Gastroesophageal sphincter (tissue), 4 donors: ENCODE measurements at places on chromosomes 5 and 9.

DNA sequence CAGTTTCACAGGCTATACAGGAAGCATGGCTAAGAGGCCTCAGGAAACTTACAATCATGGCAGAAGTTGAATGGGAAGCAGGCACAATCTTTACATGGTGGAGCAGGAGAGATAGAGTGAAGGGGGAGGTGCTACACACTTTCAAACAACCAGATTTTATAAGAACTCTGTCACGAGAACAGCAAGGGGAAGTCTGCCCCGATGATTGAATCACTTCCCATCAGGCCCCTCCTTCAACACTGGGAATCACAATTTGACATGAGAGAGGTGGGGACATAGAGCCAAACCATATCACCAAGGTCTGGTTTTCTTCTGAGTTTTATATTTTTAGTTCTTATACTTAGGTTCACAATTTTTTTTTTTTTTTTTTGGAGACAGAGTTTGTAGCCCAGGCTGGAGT is 16.1 kb downstream of the ZCCHC9 start:
- ATAC-seq, result no peak

- no peak for ATAC-seq
Measured at GRCh38 chr5:3489239-3489843, 106.3 kb upstream of the IRX1 start.

DNA sequence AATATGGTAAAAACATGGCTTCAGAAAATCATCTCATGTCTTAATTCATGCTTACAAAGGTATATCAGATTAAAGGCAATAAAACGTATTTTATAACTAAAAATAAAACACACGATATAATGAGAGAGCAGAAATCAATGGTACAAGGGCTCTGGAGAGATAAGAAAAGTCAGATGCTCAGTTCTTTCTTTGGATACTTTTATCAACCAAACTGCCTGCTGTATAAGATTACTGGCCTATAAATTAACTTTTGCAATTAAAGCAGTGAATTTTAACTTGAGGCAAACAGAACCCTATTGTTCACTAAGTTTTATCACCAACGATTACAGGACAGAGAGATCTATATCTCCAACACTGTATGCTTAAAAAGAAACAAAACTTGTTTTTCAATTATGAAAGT is 42.1 kb upstream of the HNRNPA0 start:
- no peak for ATAC-seq

GRCh38 chr5:132410451-132411303 is 41.2 kb downstream of the SLC22A5 start:
- peak; percentile 87 for ATAC-seq
